ENCODE measurements at places on chromosomes 2 and 18.

GRCh38 chr2:141035846-141036420 is 1094.9 kb downstream of the LRP1B start:
- no peak for DNase-seq

DNA sequence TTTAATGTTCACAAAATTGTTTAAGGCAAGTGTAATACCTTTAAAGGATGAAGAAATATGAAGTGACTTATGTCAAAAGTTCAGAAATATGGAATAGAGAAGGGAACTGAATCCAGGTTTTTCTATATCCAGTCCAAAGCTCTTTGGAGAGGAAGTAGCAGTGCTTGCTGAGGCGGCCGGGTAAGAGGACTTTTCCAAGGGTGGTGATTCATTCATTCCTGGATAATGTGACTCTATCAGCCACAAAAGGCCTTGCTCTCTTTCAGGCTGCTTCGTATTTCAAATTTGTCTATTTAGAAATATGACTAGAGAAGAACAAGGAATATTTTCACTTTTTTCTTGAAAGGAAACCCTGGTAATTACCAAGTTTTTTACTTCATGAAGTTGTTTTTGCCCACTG is 830.1 kb upstream of the ZEB2 start:
- DNase-seq = no peak

GRCh38 chr2:200741468-200742202 is 70.1 kb upstream of the BZW1 start:
- no peak for DNase-seq

DNA sequence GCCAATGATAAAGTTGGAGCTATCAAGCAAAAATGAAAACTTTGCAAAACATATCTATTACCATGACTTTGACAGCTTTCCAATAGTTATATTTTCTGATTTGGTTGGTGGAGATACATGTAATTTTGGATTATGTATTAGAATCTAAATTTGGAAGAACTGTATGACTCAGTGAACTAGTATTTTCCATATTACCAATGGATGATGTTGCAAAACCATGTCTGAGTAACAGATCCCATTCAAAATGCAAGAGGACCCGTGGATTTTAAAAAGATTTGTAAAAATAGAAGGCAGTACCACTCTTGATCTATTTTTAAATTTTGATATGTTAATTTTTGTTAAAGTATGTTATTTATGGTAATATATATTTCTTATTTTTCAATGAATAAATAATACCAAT is 83.0 kb downstream of the TAF4B start:
- DNase-seq = no peak

DNA sequence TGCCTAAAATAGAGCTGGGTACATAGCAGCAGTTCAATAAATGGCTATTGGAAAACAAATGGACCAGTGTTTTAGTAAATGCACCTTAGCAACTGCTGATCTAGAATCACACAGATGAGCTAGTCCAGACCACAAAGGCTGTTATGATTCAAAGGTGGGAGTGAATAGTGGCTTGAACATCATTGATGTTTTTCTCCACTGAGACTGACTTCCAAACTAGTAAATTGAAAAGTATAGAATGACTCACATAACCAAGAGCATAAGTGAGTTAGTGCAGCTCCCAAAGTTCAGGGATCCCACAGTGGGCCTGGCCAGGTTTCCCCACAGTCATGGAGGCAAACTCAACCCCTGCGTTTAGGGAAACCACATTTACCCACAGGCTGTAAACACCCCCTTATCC is 106.7 kb upstream of the YPEL5 start:
- DNase-seq = no peak

DNA sequence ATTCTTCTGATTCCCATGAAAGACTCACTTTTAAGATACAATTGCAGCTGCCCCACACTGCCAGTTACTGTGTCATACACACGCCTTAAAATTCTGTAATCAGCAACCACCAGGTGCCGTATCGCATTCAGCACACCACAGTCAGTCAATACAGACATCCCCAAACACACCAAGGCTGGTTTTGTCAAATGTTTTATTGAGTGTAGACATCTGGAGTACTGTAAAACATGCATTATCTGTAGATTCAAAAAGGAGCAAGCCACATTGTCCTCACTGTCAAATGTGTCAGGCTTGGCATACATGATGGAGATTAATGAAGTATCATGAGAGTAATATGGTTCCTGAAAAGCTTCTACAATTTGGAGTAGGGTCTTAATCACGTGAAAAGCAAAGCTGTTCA is 109.7 kb upstream of the SP3 start:
- DNase-seq = no peak

- no peak for DNase-seq
These were observed 316.4 kb downstream of the AGAP1 start for GRCh38 chr2:235810252-235810651.

- DNase-seq = no peak
These were observed 36.8 kb downstream of the DRC1 start for GRCh38 chr2:26438526-26438925.

- DNase-seq = no peak
These were observed 947.5 kb downstream of the CPS1 start for GRCh38 chr2:211503856-211504255.

DNA sequence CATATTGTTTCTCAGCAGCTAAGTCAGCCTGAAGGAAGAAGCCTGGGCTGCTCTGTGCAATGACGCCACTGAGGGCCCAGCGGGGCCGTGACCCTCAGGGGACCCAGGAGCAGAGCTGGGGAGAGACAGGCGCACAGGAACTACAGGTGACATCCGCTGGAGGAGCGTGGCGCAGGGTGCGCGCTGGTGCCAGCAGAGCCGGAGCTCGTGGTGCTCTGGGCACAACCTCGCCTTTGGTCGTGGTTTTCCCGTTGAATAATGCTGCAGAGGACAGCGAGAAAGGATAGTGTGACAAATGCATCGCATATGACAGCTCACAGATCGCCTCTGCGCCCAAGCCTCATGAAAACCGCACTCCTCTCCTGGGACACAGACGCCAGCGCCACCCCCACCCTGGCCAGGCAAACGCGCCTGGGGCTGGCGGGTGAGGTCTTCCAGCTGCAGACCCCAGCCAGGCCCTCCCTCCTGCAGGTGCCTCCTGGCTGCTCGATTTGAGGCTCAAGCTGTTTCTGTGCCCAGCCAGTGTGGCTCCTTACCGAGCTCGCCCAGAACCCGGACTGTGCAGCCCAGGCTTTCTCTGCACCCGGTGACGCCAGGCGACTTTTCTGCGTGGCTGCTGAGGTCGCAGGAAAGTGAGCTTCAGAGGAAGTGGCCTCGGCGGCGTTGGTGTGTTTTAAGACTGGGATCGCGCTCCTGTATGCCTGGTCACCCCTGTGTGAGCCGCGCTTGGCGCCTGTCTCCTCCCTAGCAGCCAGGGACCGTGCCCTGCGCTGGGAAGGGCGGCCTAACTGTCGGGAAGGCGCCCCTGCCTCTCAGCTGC is 583.1 kb upstream of the HS6ST1 start:
- no peak for DNase-seq

DNA sequence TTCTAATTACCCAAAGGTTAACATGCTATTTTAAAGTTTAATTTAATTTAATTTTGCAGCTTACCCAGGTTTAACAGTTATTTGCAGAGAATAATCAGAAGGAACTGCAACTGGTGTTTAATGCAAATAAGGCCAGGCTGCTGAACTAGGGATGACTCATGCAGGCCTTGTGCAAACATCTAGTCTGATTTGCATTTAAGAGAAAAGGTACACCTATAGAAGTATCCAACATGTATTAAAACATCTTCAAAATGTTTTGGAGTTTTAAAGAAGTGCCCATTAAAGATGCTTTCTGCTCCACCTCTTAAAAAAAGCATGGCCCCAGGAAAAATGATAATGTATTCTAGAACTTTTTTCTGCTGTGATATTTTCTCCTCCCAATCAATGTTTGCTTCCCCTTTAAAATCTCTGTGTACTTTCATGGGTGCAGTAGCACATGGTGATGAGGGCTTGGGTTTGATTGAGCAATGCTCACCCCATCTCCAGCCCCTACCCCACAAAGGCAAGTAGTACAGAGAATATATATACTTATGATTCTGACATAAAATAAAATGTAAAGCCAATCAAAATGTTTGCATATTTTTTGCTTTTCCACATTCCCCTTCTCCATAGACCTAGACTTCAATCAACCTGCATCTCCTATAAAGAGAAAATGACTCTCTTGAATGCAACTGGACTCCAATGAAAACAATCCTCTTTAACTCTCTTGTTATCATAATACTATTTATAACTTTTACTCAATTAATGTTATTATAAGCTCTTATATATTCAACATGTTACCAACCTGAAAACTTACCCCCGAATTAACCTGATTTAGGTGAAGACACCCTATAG is 54.1 kb downstream of the ATP8B1 start:
- no peak for DNase-seq

DNA sequence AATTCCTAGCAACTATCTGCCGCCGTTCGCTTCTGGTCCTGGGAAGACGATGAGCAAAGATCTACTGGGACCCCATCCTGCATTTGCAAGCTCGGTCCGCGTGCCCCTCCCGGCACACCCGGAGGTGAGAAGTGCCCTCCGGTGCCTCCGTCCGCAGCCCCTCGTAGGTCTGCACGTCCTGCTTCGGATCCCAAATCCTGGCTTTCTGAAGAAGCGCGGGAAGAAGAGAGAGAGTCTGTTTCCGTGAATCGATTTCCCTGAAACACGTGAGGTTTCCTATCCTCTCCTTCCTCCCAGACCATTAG is 5.0 kb upstream of the OSR1 start:
- DNase-seq = no peak

- DNase-seq = peak; percentile 4
These were observed 41.5 kb upstream of the MC4R start for GRCh38 chr18:60413944-60414547.

- DNase-seq = no peak
These were observed 912.8 kb downstream of the NRXN1 start for GRCh38 chr2:50118905-50119702.

DNA sequence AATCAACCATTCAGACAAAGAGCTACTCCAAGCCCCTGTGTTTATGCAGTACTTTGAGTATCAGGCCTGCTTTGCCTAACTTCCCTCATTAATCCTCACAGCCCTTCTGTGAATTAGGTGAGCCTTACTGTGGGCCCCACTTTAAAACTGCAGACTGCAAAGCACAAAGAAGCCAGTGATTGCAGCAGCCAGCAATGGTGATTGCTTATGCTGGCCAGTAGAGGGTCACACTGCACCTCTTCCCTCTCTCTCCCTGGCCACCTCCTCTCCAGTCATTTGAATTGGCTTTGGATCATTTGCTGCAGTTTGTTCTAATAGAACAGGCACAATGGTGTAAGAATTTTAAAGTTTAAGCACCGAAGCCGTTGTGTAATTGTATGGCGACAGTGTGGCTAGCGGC is 229.9 kb downstream of the AGPS start:
- DNase-seq = no peak

DNA sequence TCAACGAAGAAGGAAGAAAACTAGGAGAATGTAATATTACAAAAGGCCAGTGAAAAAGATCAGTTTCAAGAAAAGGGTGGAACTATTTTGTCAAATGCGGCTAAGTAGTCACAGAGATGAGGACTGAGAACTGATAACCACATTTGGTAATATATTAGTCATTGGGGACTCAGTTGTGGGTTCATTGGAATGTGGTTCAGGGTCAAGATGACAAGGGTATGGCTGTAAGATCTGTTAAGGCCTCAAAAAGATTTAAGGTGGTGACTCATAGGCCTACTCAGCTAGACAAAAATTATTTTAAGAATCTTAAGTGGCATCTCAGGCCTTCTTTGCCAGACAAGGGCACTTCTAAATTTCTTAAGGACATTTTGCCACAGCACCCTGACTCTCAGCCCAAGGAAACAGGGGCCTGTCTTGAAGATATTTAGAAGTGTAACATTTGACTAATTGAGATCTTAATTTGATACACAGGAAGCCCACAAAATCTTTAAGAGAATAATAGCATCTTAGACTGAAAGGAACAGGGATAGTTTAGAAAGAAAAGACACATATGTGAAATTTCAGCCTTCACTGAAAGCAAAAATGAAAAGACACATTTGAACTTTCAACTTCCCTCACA is 81.3 kb downstream of the STRADB start:
- no peak for DNase-seq

DNA sequence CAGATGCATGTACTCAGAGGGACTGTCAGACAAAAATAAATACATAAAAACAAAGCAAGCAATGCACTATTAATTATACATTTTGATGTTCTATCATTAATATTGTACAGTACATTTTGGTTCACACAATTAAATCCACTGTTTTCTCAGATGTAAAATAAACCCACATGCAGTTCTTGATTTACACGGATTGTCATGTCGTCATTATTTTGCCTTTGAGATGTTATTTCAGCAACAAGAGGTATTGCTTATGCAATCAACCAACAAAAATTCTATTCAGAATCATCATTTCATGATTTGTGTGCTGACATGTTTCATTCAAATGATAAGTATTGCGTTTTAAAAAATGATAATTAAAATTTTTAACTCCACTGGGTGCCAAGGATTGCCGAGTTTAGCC is 79.2 kb downstream of the TSHZ1 start:
- no peak for DNase-seq

DNA sequence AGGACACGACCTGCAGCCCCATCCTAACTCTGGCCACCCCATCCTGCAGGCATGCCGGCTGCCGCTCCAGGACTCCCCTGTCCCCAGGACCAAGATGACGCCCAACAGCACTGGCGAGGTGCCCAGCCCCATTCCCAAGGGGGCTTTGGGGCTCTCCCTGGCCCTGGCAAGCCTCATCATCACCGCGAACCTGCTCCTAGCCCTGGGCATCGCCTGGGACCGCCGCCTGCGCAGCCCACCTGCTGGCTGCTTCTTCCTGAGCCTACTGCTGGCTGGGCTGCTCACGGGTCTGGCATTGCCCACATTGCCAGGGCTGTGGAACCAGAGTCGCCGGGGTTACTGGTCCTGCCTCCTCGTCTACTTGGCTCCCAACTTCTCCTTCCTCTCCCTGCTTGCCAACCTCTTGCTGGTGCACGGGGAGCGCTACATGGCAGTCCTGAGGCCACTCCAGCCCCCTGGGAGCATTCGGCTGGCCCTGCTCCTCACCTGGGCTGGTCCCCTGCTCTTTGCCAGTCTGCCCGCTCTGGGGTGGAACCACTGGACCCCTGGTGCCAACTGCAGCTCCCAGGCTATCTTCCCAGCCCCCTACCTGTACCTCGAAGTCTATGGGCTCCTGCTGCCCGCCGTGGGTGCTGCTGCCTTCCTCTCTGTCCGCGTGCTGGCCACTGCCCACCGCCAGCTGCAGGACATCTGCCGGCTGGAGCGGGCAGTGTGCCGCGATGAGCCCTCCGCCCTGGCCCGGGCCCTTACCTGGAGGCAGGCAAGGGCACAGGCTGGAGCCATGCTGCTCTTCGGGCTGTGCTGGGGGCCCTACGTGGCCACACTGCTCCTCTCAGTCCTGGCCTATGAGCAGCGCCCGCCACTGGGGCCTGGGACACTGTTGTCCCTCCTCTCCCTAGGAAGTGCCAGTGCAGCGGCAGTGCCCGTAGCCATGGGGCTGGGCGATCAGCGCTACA is 2.1 kb downstream of the GPBAR1 start:
- DNase-seq = no peak

- DNase-seq = no peak
These were observed 771.2 kb upstream of the LINC00305 start for GRCh38 chr18:64919971-64920570.

DNA sequence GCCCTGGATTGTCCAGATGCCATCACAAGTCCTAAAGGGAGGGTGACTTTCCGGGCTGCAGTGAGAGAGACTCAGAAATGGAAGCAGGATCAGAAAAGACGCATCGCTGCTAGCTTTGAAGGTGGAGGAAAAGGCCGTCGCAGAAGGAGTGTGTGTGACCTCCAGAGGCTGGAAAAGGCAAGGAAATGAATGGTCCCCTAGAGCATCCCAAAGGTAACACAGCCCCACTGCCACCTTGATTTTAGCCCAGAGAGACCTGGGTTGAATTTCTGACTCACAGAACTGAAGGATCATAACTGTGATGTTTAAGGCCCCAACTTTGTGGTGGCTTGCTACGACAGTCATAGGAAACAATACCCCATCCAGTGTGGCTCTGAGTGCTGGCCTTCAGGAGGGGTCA is 8.6 kb upstream of the NCK2 start:
- DNase-seq = no peak

Data from KBM-7 (cell line).